ENCODE measurements at places on chromosomes 16 and 17.
A peak's percentile ranks its signal among the peaks of the same experiment; 100 is the strongest.

DNA sequence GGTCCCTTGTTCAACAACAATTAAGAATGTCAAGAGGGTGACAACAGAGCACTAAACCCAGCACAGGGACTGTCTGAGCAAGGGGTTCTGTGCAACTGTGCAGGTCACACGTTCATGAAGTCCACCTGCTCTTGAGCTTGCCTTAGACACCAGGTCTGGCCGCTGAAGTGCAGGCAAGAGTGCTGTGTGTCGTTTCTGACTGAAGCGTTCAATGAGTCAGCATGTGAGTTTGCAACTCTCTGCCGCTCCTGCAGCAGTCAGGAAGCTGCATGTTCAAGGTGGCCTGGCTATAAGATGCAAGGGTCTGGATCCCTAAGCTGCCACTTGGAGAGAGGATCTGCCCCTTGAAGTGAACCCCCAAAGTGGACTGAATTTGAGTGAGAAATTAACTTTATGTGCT is 332.7 kb upstream of the HSBP1 start:
- no peak for DNase-seq

- DNase-seq: no peak
These were observed 12.7 kb upstream of the KLHDC4 start for GRCh38 chr16:87778476-87778829.

DNA sequence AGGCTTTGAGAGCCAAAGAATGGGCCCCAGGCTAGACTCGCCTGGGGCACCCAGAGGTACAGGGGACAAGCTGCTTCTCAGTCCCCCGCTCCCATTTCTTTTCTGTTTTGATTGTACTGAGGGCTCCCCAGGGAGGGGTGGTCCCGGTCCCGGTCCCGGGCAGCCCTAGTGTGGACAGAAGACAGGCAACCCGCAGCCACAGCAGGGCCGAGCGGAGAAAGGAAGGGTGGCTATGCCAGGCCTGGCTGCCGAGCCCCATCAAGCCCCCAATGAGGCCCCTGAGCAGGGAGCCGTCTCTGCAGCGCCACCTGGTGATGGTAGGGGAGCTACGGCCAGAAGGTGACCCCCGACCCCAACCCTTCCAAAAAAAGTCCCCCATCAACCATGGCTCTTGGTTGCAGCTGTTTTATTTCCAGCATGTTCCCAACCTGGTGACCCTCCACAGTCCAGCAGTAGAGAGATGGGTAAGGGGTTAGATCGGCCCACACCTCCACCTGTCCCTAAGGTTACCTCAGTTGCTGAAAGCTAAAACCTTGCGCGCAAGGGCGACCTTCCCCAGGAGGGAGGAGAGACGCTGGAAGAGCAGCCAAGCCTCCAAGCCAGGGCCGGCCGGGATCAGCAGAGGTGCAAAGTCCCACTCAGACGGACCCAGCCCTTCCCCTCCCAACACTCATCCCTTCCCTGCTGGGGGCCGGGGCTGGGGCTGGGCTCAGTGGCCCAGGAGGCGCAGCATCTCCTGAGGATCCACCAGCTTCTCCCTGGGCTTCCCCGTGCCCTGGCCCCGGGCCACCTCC is 2.6 kb upstream of the GRIN2C start:
- peak; percentile 40 for DNase-seq

DNA sequence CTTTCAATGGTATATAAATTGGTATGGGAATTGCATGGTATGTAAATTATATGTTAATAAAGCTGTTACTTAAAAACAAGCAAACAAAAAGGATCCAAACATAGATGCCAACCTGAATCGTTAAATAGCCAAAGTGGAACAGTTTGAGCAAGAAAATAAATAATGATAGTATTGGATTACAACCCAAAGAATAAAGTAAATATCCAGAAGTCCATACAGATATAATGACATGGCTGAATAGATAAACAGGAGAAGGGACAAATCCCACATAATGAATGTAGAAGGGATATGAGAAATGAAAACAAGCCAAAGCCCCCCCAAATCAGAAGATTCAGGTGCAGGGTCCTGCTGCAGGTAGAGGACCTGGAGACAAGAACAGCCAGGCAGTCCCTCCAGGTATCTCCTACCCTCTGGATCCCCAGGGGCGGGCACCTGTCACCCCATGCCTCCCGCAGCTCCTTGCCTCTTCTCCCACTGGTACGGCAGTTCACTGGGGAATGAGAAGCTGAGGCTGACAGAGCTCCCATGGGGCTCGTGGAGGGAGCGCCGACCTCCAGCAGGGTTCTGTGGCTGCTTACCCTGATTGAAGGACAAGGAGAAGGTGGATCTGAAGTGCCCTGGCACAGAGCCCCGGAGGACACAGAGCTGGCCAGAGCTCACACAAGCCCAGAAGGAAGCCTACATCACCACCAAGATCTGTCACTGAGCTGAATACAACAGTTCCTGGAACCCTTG is 9.9 kb upstream of the LCAT start:
- DNase-seq: no peak

DNA sequence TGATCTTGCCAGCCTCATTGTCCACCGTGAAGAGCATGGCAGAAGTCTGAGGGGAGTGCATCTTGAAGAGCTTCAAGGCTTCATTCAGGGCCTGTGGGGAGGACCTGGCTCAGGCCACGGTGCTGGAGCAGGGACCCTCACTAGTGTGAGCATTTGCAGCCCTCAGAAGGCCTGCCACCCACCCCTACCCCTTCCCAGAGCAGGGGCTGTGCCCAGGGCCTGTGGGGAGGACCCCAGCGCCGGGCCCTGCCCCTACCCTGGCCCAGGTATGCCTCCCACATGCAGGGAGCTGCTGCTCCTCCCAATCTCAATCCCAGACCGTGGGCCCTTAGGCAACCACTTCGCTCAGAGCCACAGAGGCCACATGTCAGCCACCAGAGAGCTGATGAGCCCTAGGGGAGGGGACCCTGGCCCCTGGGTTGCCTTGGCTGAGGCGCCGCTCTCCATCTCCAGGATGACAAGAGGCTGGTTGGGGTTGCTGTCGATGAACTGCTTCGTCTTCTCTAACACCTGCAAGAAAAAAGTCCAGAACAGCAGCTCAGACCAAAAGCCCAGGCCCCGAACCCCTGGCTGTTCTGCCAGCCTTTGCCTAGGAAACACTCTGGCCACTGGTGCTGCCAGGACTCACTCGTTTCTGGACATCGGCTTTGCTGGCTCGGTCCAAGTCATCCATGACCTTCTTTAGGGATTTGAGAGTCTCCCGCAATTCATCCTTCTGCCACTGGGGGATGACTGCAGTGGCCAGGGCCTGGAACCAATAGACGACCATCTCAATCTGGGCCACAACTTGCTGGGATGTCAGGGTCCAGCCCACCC is 1.8 kb upstream of the EXOSC6 start:
- DNase-seq: peak; percentile 21

DNA sequence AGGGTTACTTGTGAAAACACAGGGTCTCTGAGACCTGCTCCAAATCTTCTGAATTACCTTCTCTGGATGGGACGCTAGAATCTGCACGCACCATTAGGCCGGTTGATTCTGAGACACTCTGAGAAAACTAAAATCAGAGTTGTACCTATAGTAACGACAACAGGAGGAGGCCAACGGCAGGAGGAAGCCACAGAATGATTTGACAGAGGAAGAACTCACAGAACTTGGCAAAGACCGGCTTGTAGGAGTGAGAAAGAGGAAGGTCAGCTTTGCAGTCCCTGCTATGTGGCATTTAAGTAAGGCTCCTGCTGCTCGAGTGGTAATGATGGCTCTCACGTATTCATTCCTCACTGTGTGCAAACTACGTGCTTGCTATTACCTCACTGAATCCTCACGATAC is 483.0 kb downstream of the TMEM114 start:
- no peak for DNase-seq

DNA sequence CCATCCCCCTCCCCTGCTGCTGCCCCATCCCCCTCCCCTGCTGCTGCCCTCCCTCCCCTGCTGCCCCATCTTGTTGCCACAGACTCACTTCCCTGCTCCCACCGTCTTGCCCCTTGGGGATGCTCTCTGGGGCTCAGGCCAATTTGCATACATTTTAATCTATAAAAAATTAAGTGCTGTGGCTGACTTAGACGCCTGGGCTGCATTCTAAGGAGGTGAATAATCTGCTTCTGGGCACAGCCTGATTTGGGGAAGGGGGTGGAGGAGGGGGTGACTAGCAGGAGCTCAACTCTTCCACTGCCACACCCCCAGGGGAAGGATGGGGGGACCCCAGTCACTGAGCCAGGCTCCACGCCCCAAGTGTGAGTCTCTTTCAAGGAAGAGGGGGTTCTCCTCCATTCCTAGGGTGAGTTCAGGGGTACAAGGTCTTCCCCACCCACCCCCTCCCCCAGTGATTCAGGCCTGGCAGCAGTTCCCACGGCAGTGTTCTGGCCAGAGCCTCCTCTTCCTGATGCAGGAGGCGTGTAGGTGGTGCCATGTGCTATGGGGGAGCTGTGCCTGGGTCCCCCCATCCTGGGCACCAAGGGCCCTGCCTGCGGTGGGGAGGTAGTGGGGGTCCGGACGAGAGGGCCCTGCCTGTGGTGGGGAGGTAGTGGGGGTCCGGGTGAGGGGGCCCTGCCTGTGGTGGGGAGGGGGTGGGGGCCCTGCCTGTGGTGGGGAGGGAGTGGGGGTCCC is 5.0 kb downstream of the DPH1 start:
- DNase-seq: no peak

DNA sequence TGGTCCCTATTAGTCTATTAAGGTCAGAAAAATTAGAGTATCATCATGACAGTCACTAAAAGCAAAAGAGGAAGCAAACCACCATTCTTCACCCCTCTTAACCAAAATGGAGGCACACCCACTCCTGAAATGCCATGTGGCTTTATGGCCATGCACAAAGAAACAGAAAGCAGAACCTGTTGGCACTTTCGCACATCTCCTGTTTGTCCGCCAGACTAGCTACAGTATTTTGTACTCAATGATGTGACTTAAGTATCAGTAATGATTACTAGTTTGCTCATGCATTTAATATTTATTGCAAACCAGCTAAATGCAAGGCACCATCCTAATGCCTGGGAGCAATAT is 70.2 kb upstream of the GNAO1 start:
- DNase-seq: no peak

GRCh38 chr17:16040710-16041251 is 41.2 kb downstream of the TTC19 start:
- DNase-seq: no peak

DNA sequence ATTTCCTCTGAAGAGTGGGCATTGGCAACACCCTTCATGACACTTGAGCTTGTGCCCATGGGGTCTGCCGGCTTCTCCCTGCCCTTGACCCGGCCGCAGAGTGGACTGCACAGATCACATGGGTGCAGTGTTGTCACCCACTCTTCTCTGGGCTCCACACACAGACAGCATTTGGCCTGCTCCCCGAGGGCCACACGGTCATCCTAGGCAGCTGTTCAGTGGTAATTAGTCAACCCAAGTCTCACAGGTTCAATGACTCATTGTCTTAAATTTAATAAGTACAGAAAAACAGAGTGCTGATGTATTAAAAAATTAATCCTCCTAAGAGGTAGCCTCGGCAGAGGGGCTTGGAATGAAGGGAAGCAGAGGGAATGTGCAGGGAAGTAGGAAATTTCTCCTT is 204.8 kb downstream of the MSI2 start:
- no peak for DNase-seq

GRCh38 chr16:46830417-46830901 is 521 bp downstream of the C16orf87 start:
- DNase-seq: no peak

DNA sequence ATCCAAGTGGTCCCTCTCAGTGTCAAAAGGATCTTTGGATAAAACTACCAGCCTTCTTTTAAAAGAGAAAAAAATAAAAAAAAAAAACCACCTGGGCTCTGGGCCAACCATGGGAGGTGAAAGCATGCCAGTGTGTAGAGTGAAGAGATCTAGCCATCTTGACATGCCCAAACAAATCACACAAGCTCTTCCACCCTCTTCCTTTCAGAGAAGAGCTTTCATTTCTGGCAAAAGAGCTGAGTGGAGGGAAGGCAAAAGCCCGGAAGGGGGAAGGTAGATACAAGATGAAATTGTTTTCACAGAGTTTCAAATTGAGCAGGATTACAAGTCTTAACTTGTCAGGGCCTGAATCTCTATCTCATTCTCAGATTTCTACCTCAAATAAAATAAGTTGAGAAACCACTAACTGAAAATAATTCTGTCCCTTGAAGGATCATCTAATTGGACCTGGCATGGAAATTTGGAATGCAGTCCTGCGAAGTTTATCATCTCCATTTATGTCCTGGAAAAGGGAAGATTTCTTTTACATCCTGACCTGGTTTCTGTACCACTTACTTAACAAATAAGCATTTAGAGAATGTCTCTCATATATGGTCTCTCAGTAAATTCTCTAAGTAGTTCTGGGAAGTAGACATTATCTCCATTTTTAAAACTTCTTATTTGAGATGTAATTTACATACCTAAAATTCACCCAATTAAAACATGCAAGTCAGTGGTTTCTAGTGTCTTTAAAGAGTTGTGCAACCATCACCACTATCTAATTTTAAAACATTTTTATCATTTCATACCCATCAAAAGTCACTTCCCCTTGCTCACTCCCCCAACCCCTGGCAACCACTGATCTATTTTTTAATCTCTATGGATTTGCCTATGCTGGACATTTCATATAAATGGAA is 93.7 kb downstream of the TANGO6 start:
- DNase-seq: no peak

DNA sequence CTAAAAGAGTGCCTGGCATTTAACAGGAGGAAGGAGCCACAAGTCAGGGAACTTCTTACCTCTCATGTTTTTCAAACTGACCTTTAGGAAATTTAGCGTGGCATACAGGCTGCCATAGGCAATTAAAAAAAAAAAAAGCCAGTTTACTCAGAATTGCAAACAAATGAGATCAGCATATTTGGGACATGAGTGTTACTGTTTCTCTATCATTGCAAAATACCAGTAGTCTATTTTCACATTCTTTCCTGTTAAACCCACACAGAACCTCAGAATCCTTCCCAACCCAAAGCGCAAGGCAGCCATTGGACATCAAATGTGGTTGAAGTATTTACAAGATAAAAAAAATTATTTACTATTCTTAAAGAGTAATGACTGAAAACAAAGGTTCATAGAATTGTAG is 366.4 kb upstream of the DYNLRB2 start:
- DNase-seq: no peak

DNA sequence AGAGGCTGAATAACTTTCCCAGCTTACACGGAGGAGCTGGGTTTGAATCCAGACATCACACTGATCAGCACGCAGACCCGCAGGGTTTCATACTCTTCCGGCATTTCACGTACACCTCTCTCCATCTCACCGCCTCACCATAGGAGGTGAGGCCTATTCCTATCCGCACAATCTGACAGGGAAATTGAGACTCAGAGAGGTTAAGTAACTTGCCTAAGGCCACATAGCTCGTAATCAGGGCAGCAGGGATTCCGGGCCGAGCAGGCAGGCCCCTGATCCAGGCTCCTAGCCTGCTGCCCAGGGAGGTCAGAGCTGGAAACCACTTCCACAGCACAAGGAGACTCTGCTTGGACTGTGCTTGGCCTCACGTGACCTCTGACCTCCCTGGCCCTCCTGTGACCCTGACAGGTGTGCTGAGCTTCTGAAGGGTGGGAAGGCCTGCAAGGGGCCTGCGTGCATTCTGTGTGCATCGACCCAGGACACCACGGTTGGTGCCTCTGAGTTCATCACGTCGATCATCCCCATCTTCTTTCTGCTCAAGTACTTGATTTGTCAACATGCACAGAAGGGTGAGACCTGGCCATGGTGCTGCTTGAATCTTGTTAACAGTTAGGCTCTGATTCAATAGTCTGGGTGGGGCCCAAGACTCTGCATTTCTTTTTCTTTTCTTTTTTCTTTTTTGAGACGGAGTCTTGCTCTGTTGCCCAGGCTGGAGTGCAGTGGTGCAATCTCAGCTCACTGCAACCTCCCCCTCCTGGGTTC is 4.7 kb downstream of the CEP295NL start:
- DNase-seq: no peak

Data from stimulated activated CD4-positive, alpha-beta T cell treated with anti-CD3 and anti-CD28 coated beads, Interleukin-1b, Interleukin-23, amount 100 ng/mL, for 1 hour (primary cell).